ENCODE measurements at places on chromosomes 2 and 18.

- DNase-seq = no peak
These were observed 5.7 kb downstream of the TCF4 start for GRCh38 chr18:55582325-55582724.

- DNase-seq = peak; percentile 77
These were observed 82.3 kb downstream of the INPP5D start for GRCh38 chr2:233142355-233142897.

DNA sequence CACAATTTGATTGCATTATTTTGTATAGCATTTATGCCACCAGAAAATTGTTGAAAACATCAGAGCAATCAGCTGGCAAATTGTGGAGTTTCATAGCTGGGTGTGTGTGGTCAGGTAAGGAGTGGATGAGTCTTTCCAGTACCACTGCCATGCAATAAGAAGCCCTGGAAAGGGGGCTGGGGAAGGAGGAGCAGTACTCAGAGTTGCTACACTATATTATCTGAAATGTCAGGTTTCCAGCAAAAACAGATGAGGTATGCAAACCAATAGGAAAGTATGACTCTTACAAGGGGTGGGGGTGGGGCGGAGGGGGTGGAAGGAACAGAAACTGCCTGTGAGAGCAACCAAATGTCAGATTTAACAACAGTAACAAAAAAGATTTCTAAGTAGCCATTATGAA lies 112.2 kb downstream of the SOS1 start:
- no peak for DNase-seq

- no peak for DNase-seq
These were observed 1322.6 kb downstream of the LRP1B start for GRCh38 chr2:140808211-140808610.

DNA sequence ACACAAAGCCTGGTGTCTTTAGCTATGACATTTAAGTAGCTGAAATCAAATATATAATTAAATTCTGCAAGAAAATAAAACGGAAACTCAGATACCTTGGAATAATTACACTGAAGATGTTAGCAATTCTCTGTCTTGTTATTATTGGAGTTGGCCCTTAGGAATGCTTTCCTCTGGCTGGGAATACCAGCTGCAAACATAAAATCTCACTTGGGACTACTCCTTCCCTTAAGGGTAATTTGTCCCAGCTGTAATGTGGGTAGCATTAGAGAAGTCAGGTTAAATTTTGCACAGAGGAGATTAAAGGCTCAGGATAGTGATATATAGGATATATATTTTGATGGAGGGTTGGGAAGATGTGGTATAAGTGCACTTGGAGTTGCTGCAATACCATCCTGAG lies 37.3 kb upstream of the GRP start:
- DNase-seq = no peak

- no peak for DNase-seq
These were observed 7.6 kb downstream of the DLX1 start for GRCh38 chr2:172092716-172093415.

DNA sequence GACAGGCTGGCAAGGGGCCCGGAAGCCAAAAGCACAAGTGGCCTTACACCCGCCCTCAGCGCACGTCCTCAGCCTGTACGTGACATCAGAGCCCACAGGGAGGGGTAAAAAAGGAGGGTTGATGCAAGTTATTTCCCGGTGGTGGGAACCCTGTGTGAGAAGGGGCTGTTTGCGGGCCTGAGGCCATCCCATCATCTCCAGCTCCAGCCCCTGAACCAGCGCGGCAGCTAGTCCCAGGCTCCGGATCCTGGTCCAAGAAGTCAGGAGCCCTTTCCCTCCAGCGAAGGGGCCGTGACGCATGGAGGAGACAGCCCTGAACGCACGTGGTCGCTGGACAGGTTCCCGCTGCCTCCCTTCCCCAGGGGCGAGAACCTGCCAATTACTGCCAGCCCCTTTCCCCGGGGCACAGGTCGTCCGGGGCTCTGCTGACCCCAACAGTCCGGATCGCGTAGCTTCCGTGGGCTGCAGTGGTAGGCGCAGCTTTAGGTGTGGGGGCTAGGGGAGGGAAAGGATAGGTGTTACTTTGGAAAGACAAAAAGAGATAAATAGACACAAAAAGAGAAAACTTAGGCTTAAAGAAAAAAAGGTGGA lies 1.3 kb upstream of the LRP2 start:
- DNase-seq = peak; percentile 32

DNA sequence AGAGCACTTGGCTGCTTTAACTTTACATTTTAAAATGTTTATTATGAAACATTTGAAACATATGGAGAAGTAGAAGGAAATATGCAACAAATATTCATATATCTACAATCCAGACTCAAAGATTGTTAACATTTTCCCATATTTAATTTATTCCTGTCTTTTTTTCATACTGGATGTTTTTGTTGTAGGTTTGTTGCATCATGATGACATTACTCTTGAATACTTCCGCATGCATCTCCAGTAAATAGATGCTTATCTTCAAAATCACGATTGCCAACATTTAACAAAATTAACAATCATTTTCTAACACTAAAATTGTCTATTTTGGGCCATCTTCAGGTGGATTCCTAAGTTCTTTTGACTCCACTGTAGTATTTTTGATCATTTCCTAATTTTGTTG lies 21.1 kb upstream of the IL18RAP start:
- DNase-seq = no peak

DNA sequence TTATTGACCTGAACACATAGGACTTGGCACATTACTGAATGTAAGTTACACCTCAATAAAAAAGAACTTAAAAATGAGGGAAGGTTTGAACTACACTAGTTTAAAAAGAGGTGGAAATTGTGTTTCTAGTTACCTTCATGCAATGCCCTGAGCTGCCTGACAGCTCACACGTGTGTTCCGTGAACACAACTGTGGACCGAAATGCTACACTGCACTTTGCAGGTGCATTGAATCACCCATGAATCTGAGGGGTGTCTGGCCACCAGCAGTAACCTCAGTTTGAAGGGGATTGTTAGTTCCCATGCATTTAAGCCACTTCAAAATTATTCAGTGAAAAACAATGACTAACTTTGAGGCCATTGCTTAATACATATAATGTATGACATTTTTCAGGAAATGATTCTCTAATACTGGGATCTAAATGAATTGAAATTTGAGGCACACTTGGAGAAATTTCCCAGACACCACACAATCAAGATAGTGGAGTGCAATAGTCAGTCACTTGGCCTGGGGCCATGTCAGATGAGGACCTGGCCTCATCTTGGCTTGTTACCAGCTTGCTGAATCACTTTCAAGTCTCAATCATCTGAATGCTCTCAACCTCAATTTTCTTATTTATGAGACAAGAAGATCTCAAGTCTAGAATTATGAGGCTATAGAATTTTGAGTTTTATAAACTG lies 59.3 kb downstream of the MYL12B start:
- no peak for DNase-seq

DNA sequence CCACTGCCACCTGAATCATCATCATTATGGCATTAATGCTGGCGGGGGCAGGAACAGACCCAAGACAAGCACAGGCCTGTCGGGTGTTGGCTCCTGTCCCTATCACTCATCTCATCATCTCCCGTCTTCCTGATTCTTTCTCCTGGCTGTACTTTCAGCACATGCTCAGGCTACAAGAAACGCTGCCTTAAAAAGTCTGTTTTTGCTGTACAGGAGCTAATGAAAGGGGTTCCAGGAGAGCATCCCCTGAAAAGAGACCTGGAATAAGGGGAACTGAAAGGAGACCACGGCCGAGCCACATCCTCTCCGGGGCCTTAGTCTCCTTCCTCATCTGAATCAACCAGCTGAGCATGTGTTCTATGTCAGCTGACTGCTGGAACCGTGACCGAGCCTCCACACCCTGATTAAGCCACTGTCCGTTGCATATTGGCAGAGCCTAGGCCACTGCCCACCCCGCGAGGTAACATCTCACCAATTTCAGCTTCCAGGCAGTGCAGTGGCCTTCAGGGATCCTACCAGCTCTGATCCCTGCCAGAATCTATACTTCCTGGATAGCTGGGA lies 62.6 kb downstream of the DNMT3A start:
- DNase-seq = no peak

DNA sequence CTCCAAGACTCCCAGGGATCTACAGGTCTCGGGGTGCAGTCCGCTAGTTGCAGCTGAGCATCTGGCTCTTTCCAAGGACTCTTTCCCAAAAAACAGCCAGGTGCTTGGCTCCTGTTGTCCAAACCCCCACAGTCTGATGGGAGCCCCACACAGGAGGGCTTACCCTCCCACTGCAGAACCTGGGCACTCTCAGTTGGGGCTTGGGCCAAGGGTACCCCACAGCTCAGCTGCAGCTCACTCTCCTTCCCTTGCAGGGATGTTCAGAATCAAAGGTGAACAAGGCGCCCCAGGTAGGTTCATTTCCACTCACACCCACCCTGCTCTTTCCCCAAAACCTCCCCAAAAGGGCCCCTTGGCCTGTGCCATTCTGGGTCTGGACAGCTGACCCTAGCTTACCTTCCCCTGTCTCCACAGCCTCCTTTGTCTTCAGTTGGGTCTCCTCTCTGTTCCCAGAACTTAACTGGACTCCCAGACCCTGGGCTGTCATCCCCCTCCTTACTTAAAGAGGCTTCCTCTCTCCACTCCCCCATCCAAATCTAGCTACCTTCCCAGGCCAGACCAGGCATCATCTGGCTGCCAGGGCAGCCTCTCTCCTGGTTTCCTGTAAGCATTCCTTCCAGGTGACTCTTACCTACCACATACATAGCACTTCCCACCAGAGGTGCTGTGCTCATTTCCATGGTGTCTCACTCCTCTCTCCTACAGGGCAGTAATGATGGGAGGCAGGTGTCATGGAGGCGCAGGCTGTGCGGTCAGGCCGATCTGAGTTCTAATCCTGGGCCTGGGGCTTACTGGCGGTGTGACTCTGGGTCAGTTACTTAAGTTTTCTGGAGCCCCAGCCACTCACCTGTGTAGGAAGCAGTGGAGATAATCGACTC lies 29.5 kb downstream of the MARCO start:
- no peak for DNase-seq

DNA sequence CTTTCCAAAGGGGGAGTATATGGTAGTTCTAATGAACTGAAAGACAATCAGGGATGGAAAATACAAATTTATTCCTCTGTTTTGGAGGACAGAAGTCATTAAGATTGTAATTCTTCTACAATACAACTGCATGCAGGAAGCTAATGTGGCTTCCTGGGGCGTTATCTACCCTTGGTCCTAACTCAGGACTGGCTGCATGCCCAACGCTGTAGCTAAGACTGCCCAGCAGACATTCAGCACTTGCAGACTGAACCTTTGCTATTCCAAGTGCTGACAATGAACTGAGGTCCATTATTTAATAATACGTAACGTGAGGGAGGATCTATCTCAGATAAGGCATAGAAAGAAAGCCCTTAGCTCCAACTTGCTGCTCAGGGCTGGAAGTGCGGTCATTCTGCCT lies 53.2 kb downstream of the ZAP70 start:
- DNase-seq = no peak

- DNase-seq = no peak
These were observed 19.5 kb downstream of the SLC20A1 start for GRCh38 chr2:112665113-112665780.

- no peak for DNase-seq
These were observed 62.4 kb downstream of the MRPS9 start for GRCh38 chr2:105100046-105100840.

- no peak for DNase-seq
These were observed 332.0 kb downstream of the ZNF521 start for GRCh38 chr18:25019931-25020330.

DNA sequence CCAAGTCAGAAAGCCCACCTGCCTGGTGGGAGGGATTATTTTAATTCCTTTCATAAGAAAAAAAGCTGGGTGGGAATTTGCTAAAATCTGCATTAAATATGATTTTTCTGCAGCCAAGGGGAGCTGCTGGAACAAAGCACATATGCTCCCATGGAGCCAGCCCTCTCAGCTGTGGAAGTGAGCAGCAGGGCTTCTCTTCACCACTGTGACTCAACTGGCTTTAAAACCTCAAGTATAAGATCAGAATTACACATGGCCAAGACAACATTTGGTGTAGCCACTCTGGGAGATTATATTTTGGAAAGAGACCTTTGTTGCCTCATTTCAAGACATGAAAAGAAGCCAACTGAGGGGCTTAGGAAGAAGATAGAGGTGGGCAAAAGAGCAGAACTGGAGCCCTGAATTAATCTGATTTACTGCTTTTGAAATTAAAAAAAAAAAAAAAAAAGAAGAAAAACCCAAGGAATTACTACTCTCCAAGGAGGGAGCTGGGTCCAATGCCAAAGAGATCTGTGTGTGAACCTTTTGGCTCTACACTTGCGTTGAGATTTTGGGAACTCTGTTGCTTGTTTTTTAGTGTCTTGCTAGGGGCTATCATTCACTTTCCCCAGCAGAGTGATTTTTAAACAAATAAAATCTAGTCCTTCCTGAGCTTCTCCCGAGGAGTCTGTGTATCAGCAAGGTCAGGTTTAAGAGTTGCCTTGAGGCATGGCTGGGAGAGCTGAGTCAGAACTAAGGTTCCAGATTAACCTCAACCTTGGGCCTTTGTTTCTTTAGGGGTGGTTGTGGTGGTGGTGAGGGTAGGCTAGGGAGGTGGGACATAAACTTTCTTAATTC lies 6.0 kb downstream of the LHCGR start:
- no peak for DNase-seq

DNA sequence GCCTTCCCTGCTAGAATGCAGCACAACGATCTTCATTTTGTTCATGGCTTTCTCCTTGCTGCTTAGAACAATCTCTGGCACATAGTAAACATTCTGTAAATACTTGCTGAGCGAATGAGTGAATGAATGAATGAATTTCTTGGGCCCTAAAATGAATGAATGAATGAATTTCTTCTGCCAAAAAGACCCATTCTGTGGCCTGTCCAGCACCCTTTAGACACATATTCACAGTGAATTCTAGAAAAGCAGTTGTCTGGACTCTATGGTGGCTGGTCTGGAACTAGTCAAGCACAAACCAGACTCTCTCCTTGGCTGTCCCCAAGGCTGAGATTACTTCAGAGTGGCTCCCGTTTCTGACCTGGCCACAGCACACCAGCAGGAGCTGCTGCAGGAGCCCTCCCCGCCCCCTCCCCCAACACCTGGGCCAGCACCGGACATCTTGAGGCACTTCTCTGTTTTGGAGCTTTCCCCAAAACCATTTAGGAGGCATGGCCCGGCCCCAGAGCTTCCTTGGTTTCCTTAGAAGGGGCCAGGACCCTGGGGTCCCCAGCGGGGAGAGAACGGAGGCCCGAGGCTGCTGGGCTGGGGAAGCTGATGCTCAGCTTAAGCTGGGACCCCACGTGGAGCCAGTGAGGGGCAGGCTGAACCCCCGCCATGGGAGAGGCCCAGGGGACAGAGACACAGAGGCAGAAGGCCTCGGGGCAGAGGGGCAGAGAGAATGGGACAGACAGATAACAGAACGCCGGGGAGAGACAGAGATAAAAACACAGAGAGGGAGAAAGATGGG lies 159.0 kb downstream of the ZFP36L2 start:
- DNase-seq = no peak

GRCh38 chr2:163123526-163123925 lies 285.0 kb upstream of the KCNH7 start:
- DNase-seq = no peak

GRCh38 chr2:175136334-175137215 lies 31.4 kb downstream of the ATF2 start:
- no peak for DNase-seq

DNA sequence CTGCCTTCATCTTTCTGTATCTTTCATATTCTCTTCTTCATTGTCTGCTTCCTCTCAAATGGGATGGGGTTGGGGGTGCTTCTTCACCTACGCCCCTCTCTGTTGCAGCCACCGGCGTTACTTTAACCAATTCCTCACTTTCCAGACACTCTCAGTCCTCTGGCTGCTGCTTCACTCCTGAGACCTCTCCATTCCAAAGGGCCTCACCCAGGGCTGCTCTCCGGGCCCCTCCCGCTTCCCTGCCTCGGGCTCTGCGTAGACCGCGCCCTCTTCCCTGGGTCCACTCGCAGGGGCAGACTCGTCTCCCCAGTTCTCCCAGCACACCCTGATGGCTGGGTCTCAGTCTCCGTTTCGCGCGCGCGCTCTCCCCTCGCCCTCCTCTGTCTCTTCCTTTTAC lies 926 bp downstream of the SERPINB8 start:
- no peak for DNase-seq
